ENCODE measurements at places on chromosomes 11 and 22.
A peak's percentile ranks its signal among the peaks of the same experiment; 100 is the strongest.

- no peak for DNase-seq
Measured at GRCh38 chr11:117805045-117805444, 8.0 kb upstream of the DSCAML1 start.

GRCh38 chr11:69213316-69213715, 57.6 kb downstream of the SMIM38 start:
- DNase-seq: no peak

DNA sequence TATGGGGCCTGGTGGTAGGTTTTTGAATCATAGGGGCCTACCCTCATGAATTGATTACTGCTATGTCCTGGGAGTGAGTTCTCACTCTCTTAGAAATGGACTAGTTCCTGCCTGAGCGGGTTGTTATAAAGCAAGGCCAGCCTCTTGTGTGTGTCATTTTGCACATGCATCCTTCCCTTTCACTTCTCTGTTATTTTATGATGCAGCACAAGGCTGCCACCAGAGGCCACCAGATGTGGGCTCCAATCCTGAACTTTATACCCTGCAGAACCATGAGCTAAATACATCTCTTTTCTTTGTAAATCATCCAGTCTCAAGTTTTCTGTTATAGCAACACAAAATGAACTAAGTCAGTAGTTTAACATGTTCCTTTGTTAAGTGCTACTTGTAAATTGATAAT, 251.4 kb downstream of the BLID start:
- no peak for DNase-seq

GRCh38 chr11:126124231-126124661, 61.6 kb upstream of the CDON start:
- DNase-seq: no peak

DNA sequence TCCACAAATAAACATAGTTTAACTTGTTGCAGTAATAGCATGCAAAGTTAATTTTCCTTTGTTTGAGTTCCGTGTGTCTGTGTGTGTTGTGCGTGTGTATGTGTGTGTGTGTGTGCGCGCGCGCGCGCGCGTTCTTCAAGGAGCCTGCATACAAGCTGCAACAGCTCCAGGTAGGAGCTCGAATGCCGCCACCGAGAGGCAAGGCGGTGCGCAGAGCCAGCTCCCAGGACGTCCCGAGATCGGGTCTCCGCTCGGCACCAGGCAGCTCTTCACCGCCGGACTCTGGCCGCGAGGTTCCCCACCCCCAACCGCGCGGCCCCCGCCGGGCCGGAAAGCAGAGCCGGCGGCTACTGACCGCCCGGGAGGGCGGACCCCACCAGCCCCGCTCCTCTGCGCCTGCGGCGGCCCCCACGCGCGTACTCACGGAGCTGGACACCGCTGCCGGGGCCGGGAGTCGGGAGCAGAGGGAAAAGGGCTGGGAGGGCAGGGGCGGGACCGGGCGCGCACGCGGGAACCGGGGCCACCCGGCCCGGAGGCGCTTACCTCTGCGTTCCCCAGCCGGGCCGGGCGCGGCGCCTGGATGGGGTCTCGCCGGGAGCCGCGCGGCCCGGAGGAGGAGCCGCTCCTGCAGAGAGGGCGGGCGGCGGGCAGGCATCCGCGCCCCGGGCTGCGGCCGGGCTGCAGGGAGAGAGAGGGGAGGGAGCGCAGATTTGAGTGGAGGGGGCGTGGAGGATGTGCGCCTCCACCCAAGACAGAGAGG, 40.4 kb upstream of the AKIP1 start:
- DNase-seq: peak; percentile 60
